Endodermal cell (in vitro differentiated cells): ENCODE measurements at places on chromosomes 1 and 21. TPM values are rescaled to one million over a fixed set of nuclear protein-coding genes. Genes with fewer than 3 reads are reported as not detected.

DNA sequence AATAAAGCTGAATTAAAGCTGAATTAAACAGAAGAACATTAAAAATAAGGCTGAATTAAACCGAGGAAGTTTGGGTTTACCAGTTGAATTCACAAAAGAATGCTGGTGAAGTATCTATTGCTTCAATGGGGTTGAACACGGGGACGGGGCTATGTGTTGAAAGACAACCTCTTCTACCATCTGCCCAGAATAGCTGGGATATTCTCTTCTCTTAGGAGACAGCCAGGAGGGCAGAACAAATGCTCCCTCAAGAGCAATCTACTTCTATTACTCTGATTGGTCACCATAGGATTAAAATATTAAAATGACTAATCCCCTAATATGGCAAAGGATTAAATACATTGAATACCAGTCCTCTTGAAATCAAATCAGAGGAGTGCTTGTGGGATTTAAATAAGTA, 68.4 kb downstream of the LPGAT1 start:
- no peak for DNase-seq

GRCh38 chr21:40681164-40681859, 165.6 kb downstream of the DSCAM start:
- no peak for DNase-seq

DNA sequence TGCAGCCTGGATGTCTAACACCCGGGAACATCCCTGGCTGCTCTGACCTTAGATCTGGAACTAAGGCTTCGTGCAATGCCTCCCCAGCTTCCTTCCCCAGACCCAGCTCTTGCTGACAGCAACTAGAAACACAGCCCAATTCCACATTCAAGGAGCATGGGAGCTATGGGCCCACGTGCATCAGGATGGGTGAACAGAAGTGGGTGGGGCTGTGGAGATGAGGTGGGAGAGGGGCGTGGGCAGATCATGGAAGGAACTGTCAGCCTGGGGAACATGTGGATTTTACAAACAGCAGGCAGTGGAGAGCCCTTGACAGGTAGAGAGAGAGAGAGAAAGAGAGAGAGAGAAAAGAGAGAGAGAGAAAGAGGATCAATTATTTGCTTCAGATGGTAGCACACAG, 231.6 kb downstream of the MATN1 start:
- DNase-seq: no peak

DNA sequence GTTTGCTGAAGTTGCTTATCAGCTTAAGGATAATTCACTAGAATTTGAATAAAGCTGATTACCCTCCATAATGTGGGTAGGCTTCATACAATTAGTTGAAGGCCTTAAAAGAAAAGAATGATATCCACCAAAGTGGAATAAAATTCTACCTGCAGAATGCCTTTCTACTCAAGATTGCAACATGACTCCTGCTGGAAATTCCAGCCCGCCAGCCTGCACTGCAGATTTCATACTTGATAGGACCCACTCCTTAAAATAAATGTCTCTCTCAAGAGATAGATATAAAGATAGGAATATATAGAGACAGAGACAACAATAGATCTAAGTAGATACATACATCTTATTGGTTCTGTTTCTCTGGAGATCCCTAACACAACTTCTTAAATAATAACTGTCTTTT, 23.7 kb upstream of the INSL5 start:
- no peak for DNase-seq

GRCh38 chr21:32406405-32406804, 6.1 kb upstream of the EVA1C start:
- DNase-seq: no peak

The IQGAP3 gene
- 21.5 to 43.0 TPM (median 36.9 TPM) in 3 replicates for total RNA-seq

DNA sequence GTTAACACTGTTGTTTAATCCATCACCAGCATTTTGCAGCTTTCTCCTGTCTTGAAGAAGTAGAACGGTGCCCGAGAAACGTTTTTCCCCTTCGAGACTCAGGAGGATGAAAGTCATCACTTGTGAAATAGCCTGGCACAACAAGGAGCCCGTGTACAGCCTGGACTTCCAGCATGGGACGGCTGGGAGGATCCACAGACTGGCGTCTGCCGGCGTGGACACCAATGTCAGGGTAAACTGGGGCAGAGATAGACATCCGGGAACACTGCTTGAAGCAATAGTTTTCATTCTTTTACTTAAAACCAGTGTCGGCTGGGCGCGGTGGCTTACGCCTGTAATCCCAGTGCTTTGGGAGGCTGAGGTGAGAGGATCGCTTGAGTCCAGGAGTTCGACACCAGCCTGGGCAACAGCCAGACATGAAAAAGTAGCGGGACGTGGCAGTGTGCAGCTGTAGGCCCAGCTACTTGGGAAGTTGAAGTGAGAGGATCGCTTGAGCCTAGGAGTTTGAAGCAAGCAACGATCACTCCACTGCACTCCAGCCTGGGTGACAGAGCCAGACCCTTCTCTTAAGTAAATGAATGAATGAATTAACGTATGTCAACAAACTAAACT, 945 bp downstream of the CHAF1B start:
- DNase-seq: no peak

- DNase-seq: no peak
These were observed 658.5 kb downstream of the AJAP1 start for GRCh38 chr1:5312862-5313261.

- DNase-seq: peak; percentile 61
These were observed 146.9 kb downstream of the RHOU start for GRCh38 chr1:228882041-228882770.

The SPOCD1 gene
- total RNA-seq: 1.3 and 2.0 TPM in 2 replicates

- no peak for DNase-seq
These were observed 55.6 kb upstream of the RPL11 start for GRCh38 chr1:23636009-23636408.

The ETNK2 gene
- total RNA-seq: 15.8 and 16.7 TPM in 2 replicates

- no peak for DNase-seq
These were observed 62.0 kb downstream of the NVL start for GRCh38 chr1:224267925-224268324.

GRCh38 chr1:87226341-87226760, 102.3 kb upstream of the LMO4 start:
- peak; percentile 72 for DNase-seq

The LCE2C gene
- total RNA-seq: not detected in 3 replicates

GRCh38 chr1:1929639-1930545, 10.8 kb upstream of the TMEM52 start:
- no peak for DNase-seq

DNA sequence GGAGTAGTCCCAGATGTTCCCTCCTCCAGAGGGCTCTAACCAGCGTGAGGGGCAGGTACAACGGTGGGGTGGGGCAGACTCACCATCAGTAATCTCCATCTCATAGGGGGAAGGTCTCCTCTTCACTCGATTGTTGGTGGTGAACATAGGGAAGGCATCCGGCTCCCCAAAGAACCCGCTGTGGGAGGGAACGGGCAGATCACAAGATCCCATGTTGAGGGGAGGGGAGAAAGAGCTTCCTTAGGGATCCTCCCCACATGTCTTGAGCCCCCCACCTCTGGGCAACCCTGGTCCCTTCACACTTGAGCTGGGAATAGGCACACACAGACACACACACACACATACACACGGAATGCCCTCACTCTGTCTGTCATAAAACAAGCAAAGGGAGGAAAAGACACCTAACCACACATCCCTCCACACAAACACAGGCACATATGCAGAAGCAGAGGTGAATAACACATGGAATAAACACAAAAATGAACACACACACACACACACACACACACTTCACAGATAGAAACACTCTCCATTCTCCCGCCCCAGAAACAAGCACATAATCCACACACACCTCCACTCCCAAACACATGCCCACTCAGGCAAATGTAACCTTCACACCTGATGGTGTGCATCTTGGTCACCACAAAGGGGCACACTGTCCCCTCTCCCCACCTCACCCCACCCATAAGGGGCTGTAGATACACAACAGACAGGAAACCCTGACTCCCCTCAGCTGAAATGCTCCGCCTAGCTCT, 7.9 kb downstream of the TAL1 start:
- DNase-seq: peak; percentile 52

- peak; percentile 33 for DNase-seq
These were observed 111.9 kb downstream of the GLIS1 start for GRCh38 chr1:53627031-53627430.

- peak; percentile 88 for DNase-seq
These were observed 17.1 kb upstream of the TMEM9 start for GRCh38 chr1:201171063-201172036.

DNA sequence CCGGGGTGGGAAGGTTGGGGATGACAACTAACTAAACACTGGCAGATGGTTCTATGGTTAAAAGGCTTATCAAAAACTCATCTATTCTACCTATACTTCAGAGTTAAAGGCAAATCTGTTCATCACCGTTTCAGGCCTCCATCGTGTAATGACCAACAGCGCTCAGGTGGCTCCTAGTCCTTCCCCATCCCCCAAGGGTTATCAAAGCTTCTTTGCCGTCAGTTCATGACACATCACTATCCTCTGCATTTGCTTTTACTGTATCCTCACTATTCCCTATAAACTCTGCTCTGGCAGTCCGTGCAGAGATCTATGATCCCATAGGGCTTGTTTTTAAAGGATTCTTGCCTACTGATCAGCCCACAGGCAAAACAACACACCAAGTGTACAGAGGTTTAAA, 8.2 kb downstream of the HMGN1 start:
- DNase-seq: no peak
